Fibroblast of lung (primary cell): ENCODE measurements at places on chromosomes 3 and 15. TPM values are rescaled to one million over a fixed set of nuclear protein-coding genes. Genes with fewer than 3 reads are reported as not detected.

DNA sequence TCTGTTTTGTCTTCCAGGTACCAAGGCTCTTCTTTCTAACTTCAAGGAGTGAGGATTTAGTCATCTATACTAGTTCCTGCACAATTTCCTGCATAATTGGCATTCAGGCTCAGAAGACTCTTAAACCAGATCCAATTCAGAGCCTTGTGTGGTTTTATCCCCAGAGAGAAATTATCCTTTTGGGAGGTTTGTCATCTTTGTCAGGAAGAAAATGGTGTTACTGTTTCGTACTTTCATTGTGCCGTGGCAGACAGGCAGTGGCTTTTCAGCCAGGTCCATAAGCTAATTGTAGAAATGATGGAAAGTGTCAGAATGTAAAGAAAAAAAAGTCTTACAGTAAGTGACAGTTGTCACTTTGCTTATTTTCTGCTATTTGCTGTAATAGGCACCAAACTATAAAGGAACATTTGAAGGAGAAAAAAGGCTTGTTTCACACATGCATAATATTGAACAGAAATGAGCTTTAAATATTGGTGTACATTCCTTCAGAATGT is 82.8 kb downstream of the CADM2 start:
- no peaks in the 10 kb centered on the region for H3K4me1 ChIP-seq
- no peak overlapping the region for H3K4me3 ChIP-seq
- no peak for DNase-seq
- no peak overlapping the region for H3K27ac ChIP-seq
- H3K27me3 ChIP-seq: no peaks in the 10 kb centered on the region

- no peaks in the 10 kb centered on the region for H3K4me1 ChIP-seq
- no peak overlapping the region for H3K4me3 ChIP-seq
- H3K36me3 ChIP-seq: no peaks in the 10 kb centered on the region
- no peak for DNase-seq
- H3K27me3 ChIP-seq: no peaks in the 10 kb centered on the region
These were observed 19.0 kb downstream of the APBA2 start for GRCh38 chr15:28904541-28905315.

DNA sequence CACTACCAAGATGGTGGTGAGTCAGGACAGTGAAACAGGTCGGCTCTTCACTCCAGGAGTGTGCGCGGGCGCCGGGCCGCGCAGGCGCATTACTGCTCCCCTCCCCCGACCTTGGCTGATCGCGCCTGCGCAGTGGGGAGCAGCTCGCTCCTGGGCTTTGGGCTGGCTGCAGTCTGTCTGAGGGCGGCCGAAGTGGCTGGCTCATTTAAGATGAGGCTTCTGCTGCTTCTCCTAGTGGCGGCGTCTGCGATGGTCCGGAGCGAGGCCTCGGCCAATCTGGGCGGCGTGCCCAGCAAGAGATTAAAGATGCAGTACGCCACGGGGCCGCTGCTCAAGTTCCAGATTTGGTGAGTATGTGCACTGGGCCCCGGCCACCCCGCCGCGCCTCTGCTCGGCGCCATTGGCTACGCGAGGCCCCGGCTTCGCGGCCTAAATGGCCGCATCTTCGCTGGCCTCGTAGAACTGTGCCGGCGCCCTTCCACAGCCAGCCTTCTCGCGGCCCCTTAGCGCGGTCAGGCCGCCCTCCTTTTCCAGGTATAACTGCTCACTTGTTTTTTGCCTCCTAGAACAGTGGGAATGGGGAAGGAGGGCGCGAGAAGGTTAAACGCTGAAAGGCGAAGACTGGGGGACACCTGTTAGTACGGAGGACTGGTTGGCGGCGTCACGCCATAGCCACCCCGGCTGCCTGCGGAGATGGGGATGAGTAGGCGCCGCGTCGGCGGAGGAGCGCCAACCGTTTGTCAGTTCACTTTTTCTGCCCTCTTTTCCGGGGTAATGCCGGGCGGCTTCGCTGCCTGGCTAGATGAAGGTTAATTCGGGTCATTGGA is at the start of gene SELENOT:
SELENOT (plus strand) TSS at position 169 of the 827 bp plus-strand sequence; CDS start at position 211, 42 bp downstream.
- DNase-seq: peak; percentile 93
- H3K4me1 ChIP-seq: peaks cover 8% of the 10 kb centered on the region
- H3K36me3 ChIP-seq: peaks cover 1% of the 10 kb centered on the region

- H3K36me3 ChIP-seq: peaks cover 4% of the 10 kb centered on the region
- peak; percentile 85 for DNase-seq
- H3K27ac ChIP-seq: peak overlapping the region; percentile 8
- H3K4me1 ChIP-seq: peaks cover 9% of the 10 kb centered on the region
- H3K27me3 ChIP-seq: no peaks in the 10 kb centered on the region
- H3K4me3 ChIP-seq: no peak overlapping the region
These were observed 64.4 kb upstream of the CRTC3 start for GRCh38 chr15:90465140-90465929.

DNA sequence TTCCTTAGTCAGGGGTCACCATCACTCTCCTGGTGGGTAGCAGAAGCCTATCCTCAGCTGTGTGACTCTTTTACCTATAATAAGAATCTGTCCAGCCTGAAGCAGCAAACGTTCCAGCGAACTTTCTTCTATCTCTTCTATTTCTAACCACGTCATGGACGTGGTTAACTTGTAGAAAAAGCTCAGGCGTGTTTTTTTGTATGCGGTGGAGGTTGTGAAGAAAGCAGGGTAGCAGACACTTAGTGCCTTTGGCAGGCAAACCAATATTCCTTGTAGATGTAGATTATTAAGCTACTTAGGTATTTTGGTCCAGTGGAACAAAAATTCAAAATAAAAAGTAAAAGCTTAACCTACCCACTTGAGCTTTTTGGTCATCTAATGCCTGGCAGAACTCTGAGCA is 31.8 kb upstream of the GPR171 start:
- no peaks in the 10 kb centered on the region for H3K27me3 ChIP-seq
- no peaks in the 10 kb centered on the region for H3K36me3 ChIP-seq
- DNase-seq: no peak
- no peaks in the 10 kb centered on the region for H3K4me1 ChIP-seq

DNA sequence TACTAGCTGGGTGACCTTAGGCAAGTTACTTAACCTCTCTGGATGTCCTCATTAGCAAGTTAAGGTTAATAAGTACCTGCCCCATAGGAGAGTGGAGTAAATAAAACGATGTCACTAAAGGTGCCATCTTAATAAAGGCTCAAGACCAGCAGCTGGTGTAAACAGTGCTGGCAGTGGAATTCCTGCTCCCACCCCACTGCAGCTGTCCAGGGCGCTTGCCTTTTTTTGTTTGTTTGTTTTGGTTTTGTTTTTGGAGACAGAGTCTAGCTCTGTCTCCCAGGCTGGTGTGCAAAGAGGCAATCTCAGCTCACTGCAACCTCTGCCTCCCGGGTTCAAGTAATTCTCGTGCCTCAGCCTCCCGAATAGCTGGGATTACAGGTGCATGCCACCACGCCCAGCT is 28.9 kb downstream of the IDH3A start:
- no peaks in the 10 kb centered on the region for H3K36me3 ChIP-seq
- no peak for DNase-seq
- no peaks in the 10 kb centered on the region for H3K27me3 ChIP-seq
- H3K27ac ChIP-seq: no peak overlapping the region
- no peaks in the 10 kb centered on the region for H3K4me1 ChIP-seq
- H3K4me3 ChIP-seq: no peak overlapping the region

GRCh38 chr3:16370872-16371740 is 106.1 kb downstream of the OXNAD1 start:
- H3K27ac ChIP-seq: peak overlapping the region; percentile 16
- peaks cover 4% of the 10 kb centered on the region for H3K36me3 ChIP-seq
- H3K27me3 ChIP-seq: no peaks in the 10 kb centered on the region

- no peak for DNase-seq
- H3K27ac ChIP-seq: no peak overlapping the region
- H3K4me1 ChIP-seq: no peaks in the 10 kb centered on the region
- H3K4me3 ChIP-seq: no peak overlapping the region
These were observed 105.6 kb upstream of the ROPN1 start for GRCh38 chr3:124097362-124098131.

DNA sequence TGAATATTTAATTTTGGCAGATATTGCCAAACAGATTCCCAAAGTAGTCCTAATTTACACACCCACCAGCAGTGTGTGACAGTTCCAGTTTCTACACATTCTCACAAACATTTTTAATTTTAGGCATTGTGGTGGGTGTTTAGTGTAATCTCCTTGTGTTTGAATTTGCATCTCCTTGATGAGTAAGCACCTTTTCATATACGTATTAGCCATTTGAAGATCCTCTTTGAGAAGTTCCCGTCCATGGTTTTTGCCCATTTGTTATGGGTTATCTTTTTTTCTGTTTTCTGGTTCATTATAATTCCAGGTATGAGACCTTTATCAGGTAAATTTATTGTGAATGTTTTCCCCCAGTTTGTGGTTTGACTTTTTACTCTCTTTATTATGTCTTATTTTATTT is 2.3 kb upstream of the TM4SF19 start:
- no peaks in the 10 kb centered on the region for H3K27me3 ChIP-seq
- no peak overlapping the region for H3K4me3 ChIP-seq
- no peak for DNase-seq
- H3K27ac ChIP-seq: no peak overlapping the region
- no peaks in the 10 kb centered on the region for H3K36me3 ChIP-seq
- no peaks in the 10 kb centered on the region for H3K4me1 ChIP-seq

DNA sequence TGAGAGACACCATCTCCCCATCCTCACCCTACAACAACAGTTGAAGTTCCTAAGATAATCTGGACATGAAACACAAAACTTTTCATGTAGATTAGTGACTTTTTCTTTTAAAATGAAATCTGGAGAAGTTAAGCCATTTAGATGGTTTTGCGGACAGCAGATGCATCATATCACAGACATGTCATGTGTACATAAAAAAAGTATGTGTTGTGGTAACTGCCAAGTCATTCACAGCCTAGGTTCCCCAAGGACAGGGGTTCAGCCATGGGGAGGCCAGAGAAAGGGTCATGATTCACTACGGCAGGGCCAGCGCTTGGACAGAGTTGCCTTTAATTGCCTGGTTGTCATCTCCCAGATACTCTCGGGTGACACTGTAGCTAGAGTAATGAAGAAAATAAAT is 163.2 kb downstream of the PDZRN3 start:
- no peak overlapping the region for H3K4me3 ChIP-seq
- H3K27me3 ChIP-seq: no peaks in the 10 kb centered on the region
- no peaks in the 10 kb centered on the region for H3K36me3 ChIP-seq
- DNase-seq: no peak

- H3K4me3 ChIP-seq: no peak overlapping the region
- no peaks in the 10 kb centered on the region for H3K4me1 ChIP-seq
- no peaks in the 10 kb centered on the region for H3K36me3 ChIP-seq
- H3K27me3 ChIP-seq: no peaks in the 10 kb centered on the region
These were observed 133.4 kb upstream of the BHLHE40 start for GRCh38 chr3:4845882-4846281.

GRCh38 chr3:55198554-55198953 is 270.7 kb upstream of the LRTM1 start:
- no peak overlapping the region for H3K4me3 ChIP-seq
- peak; percentile 99 for DNase-seq
- no peaks in the 10 kb centered on the region for H3K27me3 ChIP-seq
- H3K36me3 ChIP-seq: no peaks in the 10 kb centered on the region

DNA sequence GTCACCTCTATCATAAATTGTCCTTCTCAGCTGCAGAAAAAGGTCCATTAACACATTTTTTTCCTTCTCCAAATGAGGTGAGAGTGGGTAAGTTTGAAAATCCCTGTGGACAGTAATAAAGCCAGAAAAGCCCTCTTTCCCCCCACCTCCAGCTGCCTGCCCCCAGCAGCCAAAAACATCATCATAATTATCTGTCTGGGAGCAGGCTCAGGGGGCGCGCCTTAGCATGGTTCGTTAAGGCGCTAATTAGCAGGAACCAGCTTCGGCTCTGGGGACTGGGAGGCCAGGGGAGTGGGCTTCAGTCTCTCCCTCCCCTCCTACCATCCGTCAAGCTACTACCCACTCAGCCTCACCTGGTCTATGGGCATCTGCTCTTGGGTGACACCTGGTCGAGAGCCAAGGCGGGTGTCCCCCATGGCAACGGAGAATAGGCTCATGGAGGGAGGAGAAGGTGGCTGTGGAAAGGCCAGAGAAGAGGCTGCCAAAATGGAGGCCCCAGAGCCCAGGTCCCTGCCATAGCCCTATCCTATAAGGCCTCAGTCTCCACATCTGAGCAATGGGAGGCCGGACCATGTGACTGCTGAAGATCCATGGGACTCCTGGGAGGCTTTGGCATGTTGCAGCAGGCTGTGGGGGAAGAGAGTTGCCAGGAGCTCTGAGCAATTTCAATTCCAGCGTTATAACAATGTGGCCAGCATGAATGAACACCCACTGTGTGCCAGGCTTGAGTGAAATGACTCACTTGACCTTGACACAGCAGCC is 140.1 kb upstream of the LINGO1 start:
- no peaks in the 10 kb centered on the region for H3K36me3 ChIP-seq
- no peak overlapping the region for H3K27ac ChIP-seq
- H3K4me1 ChIP-seq: no peaks in the 10 kb centered on the region
- H3K27me3 ChIP-seq: no peaks in the 10 kb centered on the region
- no peak overlapping the region for H3K4me3 ChIP-seq

SERPINI2 gene
- not detected in 2 replicates for total RNA-seq

EFCAB12 gene
- under 0.01 and 0.17 TPM in 2 replicates for total RNA-seq

CFAP100 gene
- total RNA-seq: not detected in 2 replicates

NUSAP1 gene
- total RNA-seq: 15.9 and 27.6 TPM in 2 replicates

VGLL3 gene
- total RNA-seq: 41.1 and 53.7 TPM in 2 replicates

FHIT gene
- 2.1 and 2.3 TPM in 2 replicates for total RNA-seq

RPL35A gene
- 535 and 1,048 TPM in 2 replicates for total RNA-seq

EPHA6 gene
- total RNA-seq: under 0.01 TPM in 1 of 2 replicates, not detected in the other

ITPKA gene
- total RNA-seq: 3.9 and 35.0 TPM in 2 replicates
